Caki2 (cell line): ENCODE measurements at places on chromosomes 12 and 14. TPM values are rescaled to one million over a fixed set of nuclear protein-coding genes. Genes with fewer than 3 reads are reported as not detected.

Gene PTGER2
- total RNA-seq: 0.88 and 4.9 TPM in 2 replicates

Gene LTB4R
- total RNA-seq: 0.12 and 2.7 TPM in 2 replicates

Gene MSRB3
- 45.4 and 47.8 TPM in 2 replicates for total RNA-seq

Gene CLEC14A
- total RNA-seq: not detected in 2 replicates

Gene MON2
- total RNA-seq: 16.5 and 32.4 TPM in 2 replicates

Gene TEX52
- total RNA-seq: not detected in 2 replicates

Gene FAM90A1
- 1.5 TPM in 1 of 2 replicates, not detected in the other for total RNA-seq

Gene TAS2R19
- not detected in 2 replicates for total RNA-seq

Gene HVCN1
- total RNA-seq: not detected in 2 replicates

Gene POTEG
- not detected in 2 replicates for total RNA-seq

Gene P2RX7
- 0.93 and 1.2 TPM in 2 replicates for total RNA-seq

Gene TMTC2
- total RNA-seq: 3.1 and 7.4 TPM in 2 replicates

Gene KLRC4
- not detected in 2 replicates for total RNA-seq

Gene SMAGP
- 0.43 and 2.0 TPM in 2 replicates for total RNA-seq

Gene CD69
- total RNA-seq: 0.71 and 4.1 TPM in 2 replicates

Gene LTBP2
- total RNA-seq: 7.6 and 34.4 TPM in 2 replicates

Gene SERPINA12
- not detected in 2 replicates for total RNA-seq

Gene IGFBP6
- total RNA-seq: 265 TPM in 2 replicates

Gene COX14
- total RNA-seq: 74.0 and 127 TPM in 2 replicates

Gene COCH
- 2.2 and 2.7 TPM in 2 replicates for total RNA-seq

DNA sequence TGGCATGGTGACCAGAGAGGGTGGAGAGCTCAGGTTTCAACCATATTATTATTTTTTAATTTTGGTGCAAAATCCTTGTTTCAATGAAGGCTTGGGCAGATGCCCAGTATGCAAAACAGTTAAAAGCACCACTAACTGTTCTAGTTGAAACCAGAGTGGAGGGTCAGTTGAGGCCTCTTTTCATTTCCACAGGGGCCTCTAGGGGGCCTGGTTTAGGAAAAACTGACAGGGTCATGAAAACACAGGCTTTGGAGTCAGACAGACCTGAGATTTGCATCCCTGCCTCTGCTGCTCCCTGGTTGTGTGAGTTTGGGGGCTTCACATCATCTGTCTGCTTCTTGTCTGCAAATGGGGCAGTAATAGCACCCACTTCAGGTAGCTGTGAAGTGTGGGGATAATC, 3.3 kb upstream of the RPH3A start:
- DNase-seq: no peak

DNA sequence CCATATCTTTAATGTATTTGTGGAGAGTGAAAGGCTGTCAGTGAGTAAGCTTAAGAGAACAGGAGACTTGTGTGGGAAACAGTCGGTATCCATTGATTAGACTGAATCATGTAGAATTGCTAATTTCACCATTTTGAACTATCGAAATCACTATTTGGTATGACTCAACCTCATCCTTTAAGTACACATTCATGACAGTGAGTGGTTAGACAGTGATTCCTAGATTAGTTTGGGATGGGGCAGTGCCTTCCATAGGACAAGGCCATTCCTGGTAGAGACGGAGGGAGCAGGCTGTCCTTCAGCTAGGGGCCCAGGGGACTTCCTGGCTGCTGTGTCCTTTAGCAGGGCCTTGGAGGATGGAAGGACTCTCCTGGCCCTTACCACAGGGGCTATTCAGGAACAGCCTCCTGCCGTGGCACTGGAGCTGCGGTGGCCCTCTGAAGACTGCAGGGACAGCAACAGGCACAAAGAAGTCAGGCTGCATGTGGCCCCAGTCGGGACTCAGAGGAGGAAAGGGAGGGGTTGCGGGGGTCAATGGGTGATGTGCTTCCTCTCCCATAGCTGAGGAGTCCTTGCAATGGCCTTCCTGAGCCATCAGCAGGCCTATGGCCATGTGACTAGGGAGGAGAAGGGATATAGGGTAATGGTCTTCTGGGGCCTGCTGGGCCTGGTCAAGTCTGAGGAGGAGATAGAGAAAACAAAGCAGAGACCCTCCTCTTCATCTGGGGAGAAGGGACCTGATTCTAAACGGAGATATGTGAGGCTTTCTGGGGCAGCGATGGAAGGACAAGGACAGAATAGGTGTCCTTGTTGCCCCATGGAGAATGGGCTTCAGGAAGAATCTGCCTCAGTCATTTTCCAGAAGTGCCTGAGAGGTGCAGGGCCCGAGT, 11.2 kb downstream of the SERPINA1 start:
- no peak for DNase-seq

GRCh38 chr12:93616584-93617101, 44.2 kb downstream of the SOCS2 start:
- peak; percentile 70 for DNase-seq

- no peak for DNase-seq
Measured at GRCh38 chr14:67423424-67423823, 11.5 kb upstream of the PLEK2 start.

GRCh38 chr12:122138181-122138580, 35.8 kb downstream of the IL31 start:
- DNase-seq: no peak

DNA sequence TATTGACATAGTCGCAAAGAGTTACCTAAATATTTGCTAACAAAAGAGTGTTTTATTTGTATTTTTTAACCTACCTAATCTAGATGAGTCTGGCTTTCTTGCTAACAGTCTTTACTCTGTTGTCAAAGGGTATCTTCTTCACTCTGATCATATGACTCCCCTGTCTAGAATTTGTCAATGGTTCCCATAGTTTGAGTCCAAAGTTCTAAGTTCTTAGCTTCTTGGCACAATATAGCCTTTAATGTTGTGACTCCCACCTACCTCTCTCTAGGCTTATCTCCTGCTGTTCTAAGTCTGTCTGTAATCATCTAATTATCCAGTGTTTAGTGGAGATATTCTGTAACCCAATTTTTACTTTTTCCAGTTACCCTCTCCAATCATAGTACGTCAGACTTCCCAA, 104.3 kb upstream of the PDE3A start:
- no peak for DNase-seq

GRCh38 chr14:33480887-33481184, 470.0 kb downstream of the EGLN3 start:
- no peak for DNase-seq

DNA sequence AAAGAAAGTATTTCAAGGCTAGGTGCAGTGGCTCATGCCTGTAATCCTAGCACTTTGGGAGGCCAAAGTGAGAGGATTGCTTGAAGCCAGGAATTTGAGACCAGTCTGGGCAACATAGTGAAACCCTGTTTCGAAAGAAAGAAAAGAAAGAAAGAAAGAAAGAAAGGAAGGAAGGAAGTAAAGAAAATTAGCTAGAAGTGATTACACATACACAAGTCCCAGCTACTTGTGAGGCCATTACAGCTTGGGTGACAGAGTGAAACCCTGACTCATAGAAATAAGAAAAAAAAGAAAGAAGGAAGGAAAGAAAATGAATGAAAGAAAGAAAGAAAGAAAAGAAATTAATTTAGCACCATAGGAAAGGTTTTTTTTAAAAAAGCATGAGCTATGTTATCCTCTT, 33.3 kb upstream of the PPP1CC start:
- DNase-seq: no peak

DNA sequence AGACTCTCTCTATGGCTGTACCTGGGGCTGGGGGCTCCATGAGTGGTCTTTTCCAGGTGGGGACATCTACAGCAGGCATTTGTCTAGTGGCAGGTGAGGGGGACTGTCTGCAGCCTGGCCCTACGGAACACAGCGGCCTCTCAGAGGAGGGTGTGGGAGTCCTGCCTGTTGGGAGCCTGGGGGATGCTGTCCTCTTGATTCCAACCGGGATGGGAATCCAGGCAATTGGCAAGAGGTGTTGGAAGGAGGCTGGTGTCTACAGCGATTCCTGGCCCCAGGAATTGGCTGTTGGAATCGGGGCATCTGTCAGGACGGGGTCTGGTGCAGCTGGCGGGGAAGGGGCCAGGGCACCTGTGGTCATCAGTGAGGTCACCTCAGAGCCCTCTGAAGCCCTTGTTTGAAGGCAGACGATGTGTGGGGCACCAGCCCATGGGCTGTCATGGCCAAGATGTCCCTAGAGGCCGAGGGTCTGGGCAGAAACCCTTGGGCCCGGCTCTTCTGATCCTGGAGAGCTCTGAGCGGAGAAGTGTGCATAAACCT, 386.3 kb downstream of the TMEM121 start:
- DNase-seq: no peak

DNA sequence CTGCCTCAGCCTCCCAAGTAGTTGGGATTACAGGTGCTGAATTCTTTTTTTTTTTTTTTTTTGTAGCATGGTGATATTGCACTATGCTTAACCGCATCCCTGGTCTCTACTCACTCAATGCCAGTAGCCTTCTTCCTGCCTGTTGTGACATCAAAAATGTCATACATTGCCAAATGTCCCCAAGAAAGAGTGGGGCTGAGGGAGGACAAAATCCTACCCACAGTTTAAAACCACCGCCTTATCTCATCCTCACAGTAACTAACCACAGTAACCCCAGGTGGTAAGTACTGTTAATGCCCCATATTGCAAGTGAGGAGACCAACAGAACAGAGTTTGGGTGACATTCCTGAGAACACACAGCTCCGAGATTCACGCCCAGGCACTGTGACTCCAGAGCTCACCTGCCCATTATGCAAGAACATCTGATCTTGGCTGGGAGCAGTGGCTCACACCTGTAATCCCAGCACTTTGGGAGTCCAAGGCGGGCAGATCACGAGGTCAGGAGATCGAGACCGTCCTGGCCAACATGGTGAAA, 19.6 kb downstream of the MORN3 start:
- DNase-seq: no peak

GRCh38 chr14:80358112-80358511, 146.8 kb upstream of the DIO2 start:
- DNase-seq: no peak

GRCh38 chr12:3574986-3575385, 84.0 kb downstream of the PRMT8 start:
- DNase-seq: no peak

- no peak for DNase-seq
Measured at GRCh38 chr12:111006621-111007020, 86.2 kb upstream of the MYL2 start.

GRCh38 chr12:75720812-75721641, 209.6 kb upstream of the KRR1 start:
- DNase-seq: no peak

GRCh38 chr14:87014856-87015255, 978.1 kb downstream of the GALC start:
- no peak for DNase-seq
